ENCODE measurements at places on chromosomes 6 and 20.

GRCh38 chr20:13788167-13788834 lies 3.5 kb downstream of the NDUFAF5 start:
- peak; percentile 76 for DNase-seq

- DNase-seq, result no peak
Measured at GRCh38 chr6:160031871-160032270, 63.0 kb downstream of the IGF2R start.

DNA sequence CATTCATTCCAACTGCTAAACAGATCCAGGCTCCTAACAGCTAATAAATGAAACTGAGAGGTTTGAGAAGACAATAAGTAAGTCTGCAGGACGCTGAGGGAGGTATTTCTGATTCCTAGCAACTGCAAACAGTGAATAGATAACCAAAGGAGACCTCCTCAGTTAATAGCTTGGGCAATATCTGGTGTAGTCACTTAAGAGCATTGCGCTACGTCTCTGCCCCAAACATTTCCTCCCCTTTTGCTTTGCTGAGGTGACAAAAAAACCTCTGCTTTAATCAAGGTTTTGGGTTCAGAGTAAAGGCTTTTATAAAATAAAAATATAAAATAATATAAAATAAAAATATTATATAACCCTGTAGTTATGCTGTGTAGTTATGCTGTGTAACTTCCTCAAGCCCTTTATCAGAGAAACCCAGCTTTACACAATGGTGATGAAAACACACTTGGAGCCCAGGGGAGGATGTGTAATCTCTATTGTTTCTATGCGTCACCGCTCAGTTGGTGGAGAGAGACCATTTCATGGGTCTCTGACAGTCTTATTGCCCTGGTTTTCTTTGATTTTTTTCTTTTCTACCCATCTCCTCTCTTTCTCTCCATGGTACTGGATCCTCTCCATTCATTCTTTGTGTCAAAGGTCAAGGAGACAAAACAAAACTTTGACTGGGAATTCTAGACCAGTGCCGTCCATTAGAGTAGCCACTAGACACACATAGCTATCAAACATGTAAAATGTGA lies 18.9 kb upstream of the CALHM5 start:
- DNase-seq, result no peak

DNA sequence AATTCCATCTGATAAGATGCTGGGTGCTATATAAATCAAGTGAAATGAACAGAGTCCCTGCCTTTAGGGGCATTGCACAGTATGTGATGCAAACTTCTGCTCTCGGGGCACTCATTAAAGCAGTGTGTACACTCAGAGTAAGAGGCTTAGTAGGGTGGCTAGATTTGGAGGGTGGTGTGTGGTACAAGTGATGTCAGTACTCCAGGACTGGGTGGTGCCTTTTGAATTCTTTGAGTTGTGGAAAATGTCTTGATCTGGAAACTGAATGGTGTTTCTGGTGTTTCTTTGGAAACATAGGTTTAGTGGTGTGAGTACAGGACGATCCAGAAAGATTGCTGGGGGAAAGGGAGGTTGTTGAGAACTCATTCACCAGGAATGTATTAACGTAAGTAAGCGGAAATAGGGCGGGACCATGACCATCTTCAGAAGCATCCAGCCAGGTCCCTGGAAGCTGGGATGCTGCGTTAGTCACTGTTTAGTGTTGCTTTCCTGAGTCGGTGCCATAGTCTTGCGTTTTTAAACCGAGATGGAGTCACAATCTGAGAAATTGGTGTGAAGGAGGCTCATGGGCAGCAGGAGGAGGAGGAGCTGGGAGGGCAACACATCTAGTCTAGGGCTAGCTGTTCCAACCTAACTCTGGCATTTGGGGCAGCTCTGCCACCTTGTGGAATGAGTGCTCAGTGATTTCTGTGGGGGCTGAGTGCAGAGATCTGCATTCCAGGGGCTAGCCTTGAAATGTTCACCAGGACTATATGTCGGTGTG lies 70.3 kb downstream of the SCAND1 start:
- peak; percentile 97 for DNase-seq

- no peak for DNase-seq
Measured at GRCh38 chr6:139152892-139153271, 18.0 kb downstream of the HECA start.

DNA sequence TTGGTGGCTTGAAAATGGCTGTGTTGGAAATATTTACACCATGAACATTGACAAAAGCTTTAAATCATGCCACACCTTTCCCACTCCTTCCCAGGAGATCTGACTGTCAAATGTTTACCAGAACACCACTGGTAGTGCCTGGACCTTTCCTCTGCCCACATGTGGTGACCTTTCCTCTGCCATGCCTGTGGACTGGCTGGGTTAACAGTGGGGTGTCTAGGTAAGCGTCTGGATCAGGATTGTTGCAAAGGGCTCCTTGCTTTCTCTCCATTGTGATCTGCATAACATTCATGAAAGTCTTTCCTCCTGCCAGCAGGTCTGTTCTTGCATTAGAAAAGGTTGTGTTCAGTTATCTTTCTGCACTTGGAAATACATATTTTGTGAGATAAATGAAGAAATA lies 572.7 kb downstream of the DHX35 start:
- no peak for DNase-seq

DNA sequence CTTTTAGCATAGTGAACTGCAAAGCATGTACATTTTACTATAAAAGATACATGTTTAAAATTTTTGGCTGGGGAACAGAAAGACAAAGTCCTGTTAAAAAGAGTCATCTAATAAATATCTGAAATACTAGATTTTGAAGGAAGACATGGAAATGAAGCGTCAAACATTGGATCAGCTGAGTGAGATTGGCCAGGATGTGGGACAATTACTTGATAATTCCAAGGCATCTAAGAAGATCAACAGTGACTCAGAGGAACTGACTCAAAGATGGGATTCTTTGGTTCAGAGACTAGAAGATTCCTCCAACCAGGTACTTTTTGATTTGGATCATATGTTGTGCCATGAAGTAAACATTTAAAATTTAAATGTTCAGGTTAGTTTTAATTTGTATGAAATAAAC lies 162.3 kb downstream of the UTRN start:
- DNase-seq, result peak; percentile 33

- DNase-seq, result no peak
Measured at GRCh38 chr6:128403618-128404444, 116.6 kb downstream of the PTPRK start.

DNA sequence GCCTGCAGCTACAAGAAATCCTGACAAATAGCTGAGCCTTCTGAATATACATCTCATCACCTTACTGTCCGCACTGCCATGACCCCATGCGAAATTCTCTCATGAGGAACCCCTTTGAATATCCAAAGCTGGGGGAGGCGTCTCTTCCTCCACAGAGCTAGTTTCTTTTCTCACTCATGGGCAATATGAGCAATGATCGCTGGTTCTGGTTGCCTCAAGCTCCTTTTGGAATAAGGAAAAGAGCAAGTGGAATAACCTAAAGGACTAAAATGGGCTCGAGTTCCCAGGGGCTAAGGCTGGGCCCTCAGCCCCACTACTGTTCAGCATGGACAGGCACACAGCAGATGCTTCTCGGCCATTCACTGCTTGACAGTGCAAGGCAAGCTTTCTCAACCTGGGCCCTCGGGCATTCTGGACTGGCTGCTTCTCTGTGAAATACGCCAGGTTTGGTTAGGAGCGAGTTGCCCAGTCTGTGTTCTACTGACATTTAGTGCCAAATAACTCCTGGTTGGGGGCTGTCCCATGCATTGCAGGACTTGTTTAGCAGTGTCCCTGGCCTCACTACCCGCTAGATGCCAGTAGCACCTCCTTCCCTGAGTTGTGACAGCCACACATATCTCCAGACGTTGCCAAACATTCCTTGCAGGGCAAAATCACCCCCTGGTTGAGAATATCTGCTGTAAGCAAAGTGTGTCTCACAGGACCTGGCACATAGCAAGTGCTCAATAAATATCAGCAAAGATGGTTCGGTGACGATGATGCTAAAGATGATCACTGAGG lies 156.8 kb downstream of the CEBPB start:
- no peak for DNase-seq

DNA sequence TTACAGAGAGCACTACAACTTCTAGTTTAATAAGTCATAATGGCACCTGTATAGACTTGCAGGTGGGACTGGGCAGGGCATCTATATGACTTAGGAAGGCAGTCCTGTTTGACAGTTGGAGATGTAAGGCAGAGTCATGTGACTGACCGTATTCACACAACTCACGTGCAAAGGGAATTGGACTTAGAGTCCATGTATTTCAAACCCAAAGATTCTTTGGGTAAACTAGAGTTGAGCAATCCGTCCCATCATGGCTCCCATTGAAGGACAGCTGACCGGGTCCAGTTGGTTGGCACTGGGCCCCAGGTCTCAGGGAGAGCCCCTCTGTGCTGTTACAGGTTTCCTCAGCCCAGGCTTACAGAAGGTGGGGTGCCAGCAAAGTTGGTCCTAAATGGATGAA lies 121.9 kb downstream of the ARID1B start:
- no peak for DNase-seq

DNA sequence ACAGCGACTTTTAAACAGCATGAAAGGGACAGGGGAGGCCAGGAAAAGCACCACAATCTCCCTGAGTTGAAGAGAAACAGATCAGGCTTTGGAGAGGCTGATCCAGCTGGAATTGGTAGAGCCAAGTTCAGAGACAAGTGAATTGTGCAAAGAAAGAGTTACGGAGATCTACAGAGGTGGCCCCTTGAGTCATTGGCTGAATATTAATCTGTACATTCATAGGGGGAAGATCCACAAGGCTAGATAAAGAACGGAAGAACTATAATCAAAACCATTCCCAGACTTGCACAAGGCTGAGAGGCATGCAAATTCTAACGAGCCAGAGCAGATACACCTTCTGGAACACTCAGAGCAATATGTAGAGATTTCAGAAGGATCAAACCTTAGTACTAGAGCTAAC lies 14.2 kb upstream of the FOXQ1 start:
- peak; percentile 49 for DNase-seq

GRCh38 chr20:50930139-50930975 lies 880 bp downstream of the ADNP start:
- no peak for DNase-seq

DNA sequence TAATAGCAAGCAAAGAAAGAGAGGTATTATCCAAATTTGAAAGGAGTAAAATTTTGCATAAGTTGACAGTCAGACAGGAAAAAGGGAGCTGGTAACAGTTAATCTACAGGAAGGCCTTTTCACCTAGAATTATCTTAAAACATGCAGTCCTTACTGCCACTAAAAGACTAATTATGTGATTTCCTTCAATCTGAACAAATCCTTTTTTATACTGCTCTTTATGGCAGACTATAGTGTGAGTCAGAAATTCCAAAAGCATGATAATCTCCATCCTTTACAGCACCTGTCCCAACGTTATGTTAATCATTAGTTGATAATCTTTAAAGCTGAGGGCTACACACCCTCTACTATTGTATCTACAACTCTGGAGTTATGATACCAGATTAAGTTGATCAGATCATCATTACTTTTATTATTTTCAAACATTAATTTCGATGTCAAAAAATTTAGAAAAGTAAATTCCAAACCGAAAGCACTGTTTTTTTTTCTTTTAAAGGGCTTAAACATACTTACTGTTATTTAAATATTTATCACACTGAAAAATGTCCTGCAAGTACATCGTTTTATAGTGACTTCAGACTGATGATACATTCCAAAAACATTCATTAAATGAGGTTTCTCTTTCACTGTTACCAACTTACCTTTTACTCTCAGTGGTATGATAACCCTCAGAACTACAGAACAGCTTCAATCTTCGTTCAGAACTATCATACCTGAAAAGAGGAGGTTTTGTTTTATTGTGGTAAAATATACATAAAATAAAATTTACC lies 33.2 kb upstream of the AKAP7 start:
- peak; percentile 85 for DNase-seq

- DNase-seq, result no peak
Measured at GRCh38 chr6:26200918-26201721, 113.9 kb downstream of the HFE start.

DNA sequence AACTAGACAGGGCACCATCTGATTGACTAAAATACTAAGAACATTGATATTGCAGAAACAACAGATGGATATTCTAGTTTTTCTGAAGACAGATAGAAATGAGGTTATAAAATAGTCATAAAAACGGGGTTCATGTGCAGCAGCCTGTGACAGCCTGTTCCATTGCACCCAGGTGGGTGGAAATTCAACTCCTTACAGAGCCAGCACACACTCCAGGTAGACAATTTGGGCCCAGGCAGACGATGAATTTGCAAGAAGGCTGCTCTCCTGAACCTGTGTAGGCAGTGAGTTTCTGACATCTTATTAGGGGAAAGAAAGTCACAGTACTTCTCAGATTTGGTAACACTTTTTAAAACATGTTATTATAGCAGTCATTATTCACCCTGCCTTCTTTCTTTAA lies 414.1 kb downstream of the PHF3 start:
- DNase-seq, result no peak

DNA sequence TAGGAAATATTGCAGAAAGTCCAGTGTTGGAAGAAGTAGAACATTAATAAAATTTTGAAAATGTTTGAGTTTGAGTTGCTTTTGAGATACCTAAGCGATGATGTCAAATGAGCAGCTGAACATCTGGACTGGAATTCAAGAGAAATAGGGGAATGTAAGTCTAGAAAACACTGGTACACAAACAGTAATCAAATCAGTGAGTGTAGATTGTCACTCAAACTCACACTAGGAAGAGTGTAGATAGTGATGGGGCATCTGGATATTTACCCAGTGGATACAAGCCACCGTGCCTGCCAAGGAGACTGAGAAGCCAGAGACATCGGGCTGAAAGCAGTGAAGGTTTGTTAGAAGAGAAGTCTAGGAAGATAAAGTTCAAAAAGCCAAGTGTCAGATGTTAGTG lies 2.2 kb downstream of the HMGCLL1 start:
- DNase-seq, result no peak

- DNase-seq, result no peak
Measured at GRCh38 chr6:8731874-8732273, 296.5 kb upstream of the SLC35B3 start.

DNA sequence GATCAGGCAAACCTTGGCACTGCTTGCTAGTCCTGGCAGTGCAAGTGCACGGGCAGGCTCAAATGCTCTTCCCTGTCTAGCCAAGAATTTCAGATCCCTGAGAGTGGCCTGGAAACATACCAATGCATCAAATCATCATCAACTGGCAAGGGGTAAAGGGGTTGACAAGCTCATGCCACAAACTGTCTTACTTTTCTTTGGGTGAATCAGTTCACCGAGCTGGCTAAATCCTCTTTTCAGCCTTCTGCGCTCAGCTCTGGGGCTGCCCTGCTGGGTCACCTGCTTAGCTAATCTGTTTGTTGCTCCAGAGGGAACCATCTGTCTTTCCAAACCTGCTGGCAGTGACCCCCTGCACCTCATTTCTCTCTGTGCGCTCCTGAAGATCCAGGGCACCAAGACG lies 59.5 kb downstream of the LYRM4 start:
- no peak for DNase-seq

- DNase-seq, result no peak
Measured at GRCh38 chr6:157741948-157742556, 81.0 kb upstream of the SNX9 start.

- DNase-seq, result no peak
Measured at GRCh38 chr6:45434381-45434700, 56.6 kb upstream of the SUPT3H start.

GRCh38 chr6:25709761-25710160 lies 44.8 kb upstream of the SLC17A4 start:
- no peak for DNase-seq

DNA sequence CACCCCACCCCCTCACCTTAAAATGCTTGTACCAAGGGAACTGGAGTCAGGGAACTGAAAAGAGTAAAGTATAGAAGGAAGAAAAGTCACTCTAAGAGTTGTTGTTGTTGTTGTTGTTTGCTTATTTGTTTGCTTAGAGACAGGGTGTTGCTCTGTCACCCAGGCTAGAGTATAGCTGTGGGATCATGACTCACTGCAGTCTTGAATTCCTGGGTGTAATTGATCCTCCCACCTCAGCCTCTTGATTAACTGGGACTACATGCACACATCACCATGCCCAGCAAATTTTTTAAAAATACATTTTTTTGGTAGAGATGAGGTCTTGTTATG lies 681.6 kb upstream of the GJE1 start:
- DNase-seq, result peak; percentile 69
